PC-9 (cell line): ENCODE measurements at places on chromosomes 2 and 18. TPM values are rescaled to one million over a fixed set of nuclear protein-coding genes. Genes with fewer than 3 reads are reported as not detected.
A peak's percentile ranks its signal among the peaks of the same experiment; 100 is the strongest.

GRCh38 chr2:10431797-10432196 is 16.3 kb downstream of the ODC1 start:
- no peak for DNase-seq

The KLHL30 gene
- 0.80 and 1.2 TPM in 2 replicates for total RNA-seq

The ACVR2A gene
- 10.2 and 10.3 TPM in 2 replicates for total RNA-seq

GRCh38 chr2:217370391-217370790 is 510.5 kb upstream of the TNP1 start:
- peak; percentile 79 for DNase-seq

DNA sequence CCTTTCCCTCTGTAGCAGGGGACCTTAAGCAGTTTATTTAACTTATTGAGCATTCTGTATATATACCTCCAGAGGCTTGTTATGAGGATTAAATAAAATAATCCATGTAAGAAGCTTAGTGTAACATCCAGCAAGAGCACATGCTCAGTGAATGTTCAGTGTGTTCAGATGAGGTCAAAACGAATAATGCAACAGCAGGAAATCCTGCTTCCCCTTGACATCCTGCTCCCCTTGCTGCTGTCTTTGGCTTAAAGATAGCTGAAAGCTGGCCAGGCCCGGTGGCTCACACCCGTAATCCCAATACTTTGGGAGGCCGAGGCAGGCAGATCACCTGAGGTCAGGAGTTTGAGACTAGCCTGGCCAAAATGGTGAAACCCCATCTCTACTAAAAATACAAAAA is 68.7 kb downstream of the COL4A4 start:
- DNase-seq = no peak

DNA sequence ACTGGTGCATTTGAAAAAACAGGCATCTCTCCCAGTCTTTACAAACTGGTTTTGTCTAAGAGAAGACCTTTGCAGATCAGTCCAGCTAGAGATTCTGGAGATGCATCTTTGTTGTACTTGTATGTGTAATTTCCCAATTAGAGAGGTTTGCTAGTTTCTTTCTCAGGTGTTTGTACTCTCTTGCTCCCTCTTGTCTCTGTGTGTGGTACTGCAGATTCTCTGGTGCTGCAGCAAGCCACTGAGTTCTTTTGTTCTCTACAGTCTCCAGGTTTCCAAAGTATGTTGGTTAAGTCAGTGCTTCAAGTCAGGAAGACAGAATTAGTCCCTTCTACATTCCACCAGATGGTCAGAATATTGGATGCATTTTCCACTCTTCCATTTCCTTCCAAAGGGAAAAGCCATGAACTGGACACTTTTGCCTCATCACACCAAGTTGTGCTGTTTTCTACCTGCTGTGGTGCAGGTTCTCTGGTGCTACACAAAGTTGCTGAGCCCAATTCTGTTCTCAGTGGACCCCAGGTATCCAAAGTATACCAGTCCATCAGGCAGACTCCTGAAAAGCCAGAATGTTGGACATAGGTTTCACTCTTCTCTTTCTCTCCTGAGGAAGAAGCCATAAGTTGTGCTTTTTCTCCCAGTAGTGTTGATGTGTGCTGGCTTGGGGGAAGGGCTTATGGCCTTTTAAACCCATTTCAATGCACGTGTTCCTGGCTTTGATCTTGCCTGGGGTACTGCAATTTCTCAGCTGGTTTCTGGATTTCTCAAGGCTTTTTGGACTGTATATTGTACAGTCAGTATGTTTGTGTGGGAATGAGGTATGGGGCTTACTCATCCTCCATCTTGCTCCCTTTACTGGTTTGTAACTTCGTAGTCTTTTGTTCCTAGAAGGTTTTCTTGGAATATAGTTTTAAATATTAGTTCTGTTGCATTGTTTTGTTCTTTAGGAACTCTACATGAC is 29.8 kb downstream of the EPC2 start:
- no peak for DNase-seq

DNA sequence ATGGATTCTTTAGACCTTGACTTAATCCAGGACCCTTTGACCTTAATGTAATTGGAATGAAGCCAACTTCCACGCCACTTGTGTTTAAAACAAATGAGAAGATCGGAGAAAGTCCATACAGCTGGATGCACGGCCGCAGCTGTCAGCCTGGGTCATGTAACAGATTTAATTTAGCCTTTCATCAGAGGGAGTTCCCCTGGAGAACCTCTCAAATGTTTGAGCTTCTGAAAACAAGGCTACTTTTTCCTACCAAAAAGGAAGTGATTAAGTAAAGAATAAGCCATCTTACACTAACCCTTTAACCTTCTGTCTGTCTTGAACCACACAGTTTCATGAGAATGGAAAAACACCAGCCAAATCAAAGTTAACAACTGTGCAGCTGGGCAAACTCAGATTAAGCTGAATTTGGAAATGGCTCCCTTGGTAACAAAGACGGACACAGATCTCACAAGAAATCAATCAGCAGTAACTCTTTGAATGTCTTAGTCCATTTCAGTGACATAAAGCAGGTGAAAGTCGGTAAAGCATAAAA is 103.6 kb downstream of the DOCK10 start:
- no peak for DNase-seq

DNA sequence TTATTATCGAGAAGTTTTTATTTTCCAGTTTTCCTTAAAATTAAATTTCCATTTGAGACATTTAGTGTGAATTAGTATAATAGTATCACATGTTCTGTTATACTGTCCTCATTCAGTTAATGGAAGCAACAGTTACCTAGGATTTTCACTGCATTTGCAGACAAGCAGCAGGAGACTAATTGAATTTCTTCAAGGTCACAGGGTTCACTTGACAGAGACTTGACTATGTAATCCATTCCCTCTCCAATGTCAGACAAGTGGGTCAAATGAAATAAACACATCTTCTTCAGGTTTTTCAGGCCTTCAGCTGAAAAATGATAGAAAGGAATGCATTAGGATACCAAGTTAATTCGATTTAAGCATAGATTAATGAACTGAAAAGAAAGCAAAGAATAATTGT is 26.7 kb downstream of the NLRC4 start:
- DNase-seq = no peak

- DNase-seq = no peak
These were observed 139.0 kb downstream of the MSH2 start for GRCh38 chr2:47541848-47542450.

The SNORC gene
- 10.4 and 20.0 TPM in 2 replicates for total RNA-seq
